ENCODE measurements at places on chromosomes 12 and 14. TPM values are rescaled to one million over a fixed set of nuclear protein-coding genes. Genes with fewer than 3 reads are reported as not detected.

The ADGRD1 gene
- 108 TPM for total RNA-seq

GRCh38 chr14:22607291-22607690 is 9.2 kb downstream of the ABHD4 start:
- no peaks in the 10 kb centered on the region for H3K4me1 ChIP-seq
- DNase-seq = no peak
- H3K4me3 ChIP-seq = no peak overlapping the region
- peaks cover 100% of the 10 kb centered on the region for H3K36me3 ChIP-seq

The KRT73 gene
- not detected for total RNA-seq

DNA sequence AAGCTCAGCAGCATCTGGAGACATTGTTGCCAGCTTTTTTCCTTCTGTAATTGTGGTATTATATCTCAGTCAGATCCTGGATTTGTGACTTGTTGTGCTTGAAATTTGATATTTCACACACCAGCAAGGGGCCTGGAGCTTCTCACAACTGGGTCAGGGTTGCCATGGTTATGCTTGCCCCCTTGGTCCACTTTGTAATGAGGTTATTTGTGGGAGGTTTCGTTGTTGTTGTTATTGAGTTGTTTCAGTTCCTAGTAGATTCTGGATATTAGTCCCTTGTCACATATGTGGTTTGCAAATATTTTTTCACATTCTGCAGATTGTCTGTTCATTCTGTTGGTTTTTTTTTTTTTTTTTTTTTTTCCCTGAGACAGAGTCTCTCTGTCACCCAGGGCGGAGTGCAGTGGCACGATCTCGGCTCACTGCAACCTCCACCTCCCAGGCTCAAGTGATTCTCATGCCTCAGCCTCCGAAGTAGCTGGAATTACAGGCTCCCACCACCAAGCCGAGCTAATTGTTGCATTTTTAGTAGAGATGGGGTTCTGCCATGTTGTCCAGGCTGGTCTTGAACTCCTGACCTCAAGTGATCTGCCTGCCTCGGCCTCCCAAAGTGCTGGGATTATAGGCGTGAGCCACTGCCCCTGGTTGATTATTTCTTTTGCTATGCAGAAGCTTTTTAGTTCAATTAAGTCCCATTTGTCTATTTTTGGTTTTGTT is 80.6 kb upstream of the ETV6 start:
- no peak overlapping the region for H3K4me3 ChIP-seq
- no peak for DNase-seq
- H3K4me1 ChIP-seq = no peaks in the 10 kb centered on the region
- no peaks in the 10 kb centered on the region for H3K36me3 ChIP-seq
- H3K27ac ChIP-seq = no peak overlapping the region
- no peaks in the 10 kb centered on the region for H3K27me3 ChIP-seq

GRCh38 chr14:92645841-92646478 is 102.5 kb downstream of the LGMN start:
- H3K27ac ChIP-seq = peak overlapping the region; percentile 66
- no peaks in the 10 kb centered on the region for H3K27me3 ChIP-seq
- H3K4me1 ChIP-seq = peaks cover 57% of the 10 kb centered on the region
- DNase-seq = no peak
- H3K4me3 ChIP-seq = no peak overlapping the region

DNA sequence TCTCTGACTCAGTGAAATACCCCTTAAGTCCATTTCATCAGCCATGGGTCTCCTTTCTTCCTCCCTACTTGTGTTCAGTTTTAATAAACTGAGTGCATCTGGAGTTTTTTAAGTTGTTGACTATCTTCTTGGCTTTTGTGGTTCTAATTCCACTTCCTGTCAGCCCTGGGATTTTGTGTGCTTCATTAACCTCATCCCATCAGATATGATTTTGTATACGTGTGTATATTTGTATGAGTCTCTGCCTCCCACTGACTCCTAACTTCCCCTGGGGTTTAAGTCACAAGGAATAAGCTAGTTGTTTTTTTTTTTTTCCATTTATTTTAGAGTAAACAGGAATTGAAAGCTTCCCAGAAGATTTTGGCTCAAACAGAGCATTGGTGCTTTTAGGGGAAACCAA is 62.7 kb downstream of the TTLL5 start:
- peaks cover 14% of the 10 kb centered on the region for H3K36me3 ChIP-seq
- no peak overlapping the region for H3K27ac ChIP-seq
- no peaks in the 10 kb centered on the region for H3K27me3 ChIP-seq
- H3K4me1 ChIP-seq = peaks cover 14% of the 10 kb centered on the region
- no peak for DNase-seq

The GPX2 gene
- total RNA-seq = not detected

DNA sequence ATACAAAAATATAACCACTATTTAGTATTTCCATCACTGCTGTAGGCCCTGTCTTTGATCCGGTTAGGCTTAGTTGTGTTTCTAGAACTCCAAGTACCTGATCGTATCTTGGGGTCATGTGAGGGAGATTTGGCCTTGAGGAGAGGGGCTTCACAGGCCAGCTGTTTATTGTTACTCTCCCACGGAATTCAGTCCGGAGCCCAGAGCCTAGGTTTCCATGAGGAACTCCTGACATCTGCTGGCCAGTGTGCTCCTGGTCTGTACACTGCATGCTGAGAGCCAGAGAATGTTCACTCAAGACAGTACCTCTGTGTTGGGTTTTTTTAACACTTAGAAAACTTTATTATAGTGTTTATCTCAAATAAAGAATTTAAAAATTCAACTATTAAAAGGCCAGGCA is 341.0 kb upstream of the TMEM132C start:
- no peaks in the 10 kb centered on the region for H3K27me3 ChIP-seq
- H3K27ac ChIP-seq = no peak overlapping the region
- no peaks in the 10 kb centered on the region for H3K4me1 ChIP-seq
- H3K4me3 ChIP-seq = no peak overlapping the region
- no peaks in the 10 kb centered on the region for H3K36me3 ChIP-seq
- DNase-seq = no peak

DNA sequence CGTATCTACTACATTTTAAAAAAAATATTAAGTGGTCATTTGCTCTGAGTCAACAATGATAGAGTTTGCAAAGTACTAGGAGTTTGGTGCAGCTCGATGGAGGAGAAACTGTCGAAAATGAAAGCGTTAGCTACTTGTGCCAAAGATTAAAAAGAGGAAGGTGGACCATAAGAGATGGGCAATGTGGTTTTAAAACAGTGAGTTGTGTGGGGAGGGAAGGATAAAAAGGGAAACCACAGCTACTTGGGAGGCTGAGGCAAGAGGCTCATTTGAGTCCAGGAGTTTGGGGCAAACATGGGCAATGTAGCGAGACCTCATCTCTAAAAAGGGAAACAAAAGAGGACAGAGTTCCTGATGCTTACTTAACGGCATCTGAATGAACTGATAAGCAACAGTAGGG is 18.2 kb upstream of the STRAP start:
- no peak for DNase-seq
- no peaks in the 10 kb centered on the region for H3K36me3 ChIP-seq
- no peak overlapping the region for H3K27ac ChIP-seq
- no peaks in the 10 kb centered on the region for H3K27me3 ChIP-seq
- no peaks in the 10 kb centered on the region for H3K4me1 ChIP-seq

- H3K27ac ChIP-seq = peak overlapping the region; percentile 65
- H3K36me3 ChIP-seq = peaks cover 41% of the 10 kb centered on the region
- H3K27me3 ChIP-seq = no peaks in the 10 kb centered on the region
- DNase-seq = no peak
- H3K4me3 ChIP-seq = no peak overlapping the region
Observed at GRCh38 chr12:123937707-123938591, 34.7 kb downstream of the CCDC92 start.

GRCh38 chr14:50040401-50040775 is 76.0 kb downstream of the VCPKMT start:
- DNase-seq = no peak
- peak overlapping the region; percentile 69 for H3K27ac ChIP-seq
- H3K4me1 ChIP-seq = peaks cover 48% of the 10 kb centered on the region
- no peaks in the 10 kb centered on the region for H3K36me3 ChIP-seq
- H3K4me3 ChIP-seq = no peak overlapping the region
